ENCODE measurements at places on chromosomes 3 and 15.
A peak's percentile ranks its signal among the peaks of the same experiment; 100 is the strongest.

GRCh38 chr3:174220775-174221554 lies 638.2 kb upstream of the NAALADL2 start:
- no peak for DNase-seq

GRCh38 chr3:187812496-187812895 lies 67.2 kb upstream of the BCL6 start:
- no peak for DNase-seq

DNA sequence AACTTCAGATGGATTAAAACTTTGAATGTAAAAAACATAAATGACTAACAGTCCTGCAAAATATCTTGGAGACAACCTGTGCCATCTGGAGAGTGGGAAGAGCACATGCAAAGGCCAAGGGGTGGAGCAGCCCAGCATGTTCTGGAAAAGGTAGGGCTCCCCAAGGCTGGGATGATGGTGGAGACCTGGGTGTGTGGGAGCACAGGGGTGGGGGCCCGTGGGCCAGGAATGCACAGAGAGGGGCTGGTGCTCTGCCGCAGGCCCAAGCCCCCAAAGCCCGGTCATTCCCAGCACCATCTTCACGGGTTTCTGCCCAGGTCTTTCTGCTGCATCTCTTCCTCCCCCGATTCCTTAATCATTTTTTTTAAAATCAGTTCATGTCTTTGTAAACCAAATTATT lies 9.7 kb upstream of the GATA2 start:
- no peak for DNase-seq

- DNase-seq = no peak
Observed at GRCh38 chr3:8324747-8325146, 176.9 kb upstream of the LMCD1 start.

DNA sequence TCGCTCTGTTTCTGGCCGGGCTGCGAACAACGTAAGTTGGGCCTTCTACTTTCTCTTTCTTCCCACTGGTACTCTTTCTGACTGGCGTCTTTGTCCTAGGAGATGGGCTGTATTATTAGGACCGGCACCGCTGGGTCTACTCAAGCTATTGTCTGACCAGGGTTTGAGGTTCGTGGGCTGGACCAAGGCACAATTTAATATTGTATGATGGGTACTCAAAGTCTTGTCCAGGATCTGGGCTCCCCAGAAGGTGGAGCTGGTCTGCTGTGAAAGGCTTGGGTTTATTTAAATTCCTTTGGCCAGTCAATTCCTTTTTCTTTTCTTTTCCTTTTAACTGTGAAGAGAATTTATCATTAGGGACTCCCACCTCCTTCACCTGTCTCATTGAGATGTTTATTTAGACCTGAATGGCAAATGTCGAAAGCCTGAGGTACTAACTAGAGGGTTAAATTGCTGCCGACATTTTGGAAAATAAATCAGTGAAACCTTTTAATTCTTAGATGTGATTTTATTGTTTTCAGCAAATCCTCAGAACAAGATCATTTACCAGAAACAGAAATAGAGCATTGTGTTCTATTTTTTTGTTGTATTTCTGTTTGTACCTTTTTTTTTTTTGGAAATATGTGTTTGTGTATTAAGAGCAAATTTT lies 410 bp downstream of the LRRC49 start:
- no peak for DNase-seq

GRCh38 chr15:26772154-26773066 lies at the start of gene GABRB3:
Gene GABRB3, minus strand, starts transcription at chr15:26773066.
- DNase-seq = no peak

DNA sequence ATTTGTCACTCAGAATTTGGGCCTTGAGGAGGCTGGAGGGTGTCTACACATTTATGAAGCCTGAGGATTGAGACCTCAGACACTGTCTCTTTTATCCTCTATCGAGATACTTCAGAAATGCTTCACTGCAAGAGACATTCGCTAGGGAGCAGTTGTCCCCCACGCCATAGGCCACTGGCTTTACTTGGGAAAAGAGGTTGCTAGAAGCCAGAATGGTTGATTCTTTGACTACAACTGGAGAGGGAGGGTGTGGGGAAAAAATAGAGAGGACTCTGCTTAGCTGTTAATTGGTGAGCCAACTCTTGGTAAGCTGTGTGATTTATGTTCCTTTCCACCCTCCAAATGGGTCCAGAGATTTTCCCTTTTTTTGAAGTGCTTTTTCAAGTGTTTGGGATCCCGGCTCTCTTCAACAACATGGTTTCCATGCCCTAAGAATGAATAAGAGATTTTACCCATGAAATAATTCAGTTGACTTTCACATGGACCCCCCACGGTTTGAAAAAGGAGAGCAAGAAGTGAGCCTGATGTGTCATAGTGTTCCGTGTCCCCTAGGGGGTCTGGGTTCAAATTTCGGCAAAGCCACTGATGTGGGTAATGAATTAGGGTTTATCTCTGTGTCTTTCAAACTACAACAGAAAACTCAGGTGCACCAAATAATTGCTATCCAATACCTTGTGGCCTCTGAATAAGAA lies 2.7 kb downstream of the BOC start:
- DNase-seq = no peak

DNA sequence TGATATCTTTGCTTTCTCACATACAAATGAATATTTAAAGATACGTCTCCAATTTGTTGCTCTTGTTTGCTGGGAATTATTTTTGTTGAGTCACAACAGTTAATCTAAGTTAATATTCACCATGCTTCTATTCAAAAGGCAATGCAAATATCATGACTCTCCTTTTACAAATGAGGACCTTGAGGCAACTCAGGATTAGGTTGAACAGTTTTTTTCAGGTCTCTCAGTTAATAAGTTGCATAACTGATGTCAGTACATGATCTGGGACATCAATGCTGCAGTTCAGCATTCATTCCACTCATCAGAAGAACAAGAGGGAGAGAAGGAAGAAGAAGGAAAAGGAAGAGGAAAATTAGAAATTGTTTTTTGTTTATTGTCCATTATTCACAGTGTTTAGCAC lies 781 bp upstream of the NAALADL2 start:
- no peak for DNase-seq

GRCh38 chr15:71448688-71449114 lies 333.4 kb downstream of the THSD4 start:
- DNase-seq = no peak

- no peak for DNase-seq
Observed at GRCh38 chr15:94239474-94239873, 8.1 kb downstream of the MCTP2 start.

GRCh38 chr3:83632526-83632925 lies 1326.3 kb upstream of the CADM2 start:
- DNase-seq = no peak

DNA sequence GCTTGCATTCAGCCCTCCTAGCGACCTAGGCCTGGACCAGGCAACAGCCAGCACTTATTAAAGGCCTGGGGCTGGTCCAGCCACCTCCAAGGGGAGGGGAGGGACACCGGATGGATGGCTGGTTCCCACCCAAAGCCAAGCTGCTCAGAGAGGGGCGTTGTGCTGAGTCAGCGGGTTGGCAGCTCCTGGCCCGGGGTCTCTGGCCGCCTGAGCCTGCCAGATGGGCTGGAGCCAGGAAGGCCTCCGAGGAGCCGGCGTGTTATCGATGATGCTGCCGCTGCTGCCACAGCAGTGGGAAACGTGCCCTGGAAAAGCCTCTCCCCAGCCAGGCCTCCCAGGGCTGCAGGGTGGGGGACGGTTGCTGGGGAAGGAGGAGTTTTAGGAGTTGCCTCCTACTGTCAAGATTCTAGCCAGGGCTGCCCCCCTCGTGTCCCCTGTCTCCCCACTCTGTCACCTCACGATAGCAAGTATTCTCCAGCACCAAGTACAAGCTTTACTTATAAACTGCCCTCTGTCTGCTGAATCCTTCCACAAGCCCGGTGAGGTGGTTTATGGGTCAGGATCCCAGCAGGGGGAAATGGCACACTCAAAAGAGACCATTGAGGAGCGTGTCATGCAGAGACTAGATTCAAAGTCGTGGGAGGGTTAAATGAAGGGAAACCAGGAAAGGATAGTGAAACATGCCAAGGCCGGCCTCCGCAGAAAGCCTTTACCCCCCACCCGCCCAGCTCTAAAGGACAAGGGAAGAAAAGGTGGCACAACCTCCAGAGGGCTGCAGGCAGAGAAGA lies 43.2 kb upstream of the TSEN2 start:
- DNase-seq = peak; percentile 6

DNA sequence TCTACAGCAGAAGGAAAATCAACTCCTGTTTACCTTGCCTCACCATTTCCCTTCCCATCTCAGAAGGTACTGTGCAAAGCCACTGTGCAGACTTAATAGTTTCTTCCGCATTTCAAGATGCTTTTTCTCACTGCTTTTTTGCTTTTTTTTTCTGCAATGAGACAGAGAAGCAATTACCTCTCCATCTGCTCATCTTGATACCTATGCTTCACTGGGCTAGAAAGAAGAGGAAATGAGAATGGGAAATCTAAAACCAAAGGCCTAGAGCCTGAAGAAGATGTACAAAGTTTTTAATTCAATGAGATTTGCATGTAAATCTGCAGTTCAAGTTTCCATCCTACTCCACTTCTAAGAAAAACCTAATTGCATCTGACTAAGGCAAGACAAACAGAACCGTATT lies 238.1 kb upstream of the SETMAR start:
- DNase-seq = no peak

GRCh38 chr3:194871143-194871863 lies 185.6 kb downstream of the FAM43A start:
- DNase-seq = no peak

- DNase-seq = no peak
Observed at GRCh38 chr3:12190832-12191231, 32.1 kb upstream of the TIMP4 start.

GRCh38 chr3:32596909-32597369 lies 26.3 kb upstream of the DYNC1LI1 start:
- DNase-seq = no peak

GRCh38 chr3:46994801-46995731 lies 15.6 kb downstream of the NBEAL2 start:
- DNase-seq = no peak

DNA sequence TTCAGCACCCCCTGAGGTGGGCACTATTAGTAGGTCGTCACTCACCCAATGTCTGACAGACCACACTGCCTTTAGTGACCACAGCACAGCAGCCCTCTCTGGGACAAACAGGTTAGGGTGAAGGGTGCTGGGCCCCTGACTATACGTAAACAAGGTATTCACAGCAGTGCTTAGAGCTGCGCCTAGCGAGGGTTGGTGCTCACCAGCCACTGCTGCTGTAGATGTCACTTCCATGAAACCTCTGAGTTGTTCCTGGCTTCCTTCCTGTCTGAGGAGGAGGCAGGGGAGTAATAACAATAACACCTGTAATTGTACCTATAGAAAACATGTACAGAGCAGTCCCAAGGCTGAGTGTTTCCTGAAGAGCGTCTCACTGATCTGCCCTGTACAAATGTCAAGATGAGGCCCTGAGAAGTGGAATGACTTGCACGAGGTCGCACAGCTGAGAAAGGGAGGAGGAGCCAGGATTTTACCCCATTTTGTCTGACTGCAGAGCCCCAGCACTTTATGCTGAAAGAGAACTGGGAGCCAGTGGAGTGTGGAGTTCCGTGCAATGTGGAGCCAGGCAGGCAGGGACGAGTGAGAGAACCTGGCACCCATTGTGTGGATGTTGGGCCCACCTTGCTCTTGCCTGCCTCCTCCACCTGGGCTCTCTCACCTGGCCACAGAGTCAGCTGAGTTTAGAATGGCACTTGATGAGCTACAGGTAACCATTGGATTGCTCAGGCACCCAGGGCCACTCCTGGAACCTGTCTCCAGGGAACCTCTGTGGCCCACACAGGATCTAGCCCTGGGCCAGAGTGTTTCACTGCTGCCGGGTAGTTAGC lies 93.8 kb downstream of the DNAJB8 start:
- no peak for DNase-seq

GRCh38 chr3:59935025-59935424 lies 885.2 kb upstream of the CFAP20DC start:
- no peak for DNase-seq

- no peak for DNase-seq
Observed at GRCh38 chr15:52857471-52857870, 67.3 kb upstream of the ONECUT1 start.

- no peak for DNase-seq
Observed at GRCh38 chr3:52769786-52770455, 819 bp downstream of the NEK4 start.

GRCh38 chr3:189339996-189340395 lies 168.2 kb downstream of the TPRG1 start:
- DNase-seq = no peak

DNA sequence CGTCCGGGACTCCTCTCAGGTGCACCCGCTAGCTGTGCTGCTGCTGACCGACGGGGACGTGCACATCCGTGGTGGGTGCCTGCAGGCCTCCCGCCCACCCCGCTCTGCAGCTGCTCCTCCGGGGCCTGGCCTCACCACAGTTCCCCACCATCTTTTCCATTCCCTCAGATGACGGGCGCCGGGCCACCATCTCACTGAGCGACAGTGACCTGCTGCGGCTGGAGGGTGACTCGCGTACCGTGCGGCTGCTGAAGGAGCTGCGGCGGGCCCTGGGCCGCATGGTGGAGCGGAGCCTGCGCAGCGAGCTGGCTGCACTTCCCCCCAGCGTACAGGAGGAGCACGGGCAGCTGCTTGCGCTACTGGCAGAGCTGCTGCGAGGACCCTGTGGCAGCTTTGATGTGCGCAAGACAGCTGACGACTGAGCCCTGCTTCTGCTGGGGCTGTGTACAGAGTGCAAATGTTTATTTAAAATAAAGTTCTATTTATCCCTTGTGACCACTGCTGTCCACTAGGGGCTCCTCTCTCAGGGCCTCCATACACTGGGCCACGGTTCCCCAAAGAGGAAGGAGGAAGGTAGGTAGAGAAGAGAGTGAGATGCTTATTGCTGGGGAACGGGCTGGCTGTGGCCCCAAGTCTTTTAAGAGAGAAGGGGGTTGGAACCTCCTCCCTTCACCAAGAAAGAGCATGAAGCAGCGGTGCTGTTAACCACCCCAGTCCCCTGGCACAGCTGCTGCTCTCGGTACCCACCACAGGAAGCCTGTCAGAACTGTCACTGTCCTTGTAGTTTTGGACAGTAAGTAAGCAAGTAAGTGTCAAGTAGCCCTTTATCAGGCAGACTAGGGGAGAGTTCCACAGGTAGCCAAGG lies 47.0 kb downstream of the DHX30 start:
- DNase-seq = no peak

- peak; percentile 77 for DNase-seq
Observed at GRCh38 chr3:124860599-124860998, 26.6 kb downstream of the ITGB5 start.

- no peak for DNase-seq
Observed at GRCh38 chr3:127426444-127427153, 138.8 kb upstream of the PRR20G start.

Data from thoracic aorta (tissue), 2 donors.